A549 (cell line): ENCODE measurements at places on chromosomes 2 and 18.
A peak's percentile ranks its signal among the peaks of the same experiment; 100 is the strongest.

GRCh38 chr2:39620067-39620466 is 45.6 kb upstream of the TMEM178A start:
- no peak for DNase-seq

- DNase-seq: no peak
Measured at GRCh38 chr2:231764760-231765159, 16.3 kb downstream of the PDE6D start.

DNA sequence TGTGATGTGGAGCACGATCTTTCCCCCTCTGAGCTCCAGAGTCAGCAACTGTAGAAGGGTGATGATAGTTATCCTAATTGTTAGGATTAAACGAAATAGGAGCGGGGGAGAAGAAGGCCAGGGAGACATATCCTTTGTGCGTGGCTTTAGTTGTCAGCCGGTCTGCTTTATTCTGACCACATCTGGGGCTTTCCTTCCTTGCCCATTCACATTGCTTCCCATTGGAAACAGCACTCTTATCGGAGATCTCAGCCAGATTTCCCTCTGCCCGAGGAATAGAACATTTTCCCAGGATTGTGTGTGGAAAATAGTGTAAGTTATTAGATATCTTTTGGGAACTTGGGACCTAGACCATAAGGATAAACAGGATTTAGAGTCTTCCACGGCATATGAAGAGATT is 1.5 kb downstream of the RALB start:
- DNase-seq: no peak

DNA sequence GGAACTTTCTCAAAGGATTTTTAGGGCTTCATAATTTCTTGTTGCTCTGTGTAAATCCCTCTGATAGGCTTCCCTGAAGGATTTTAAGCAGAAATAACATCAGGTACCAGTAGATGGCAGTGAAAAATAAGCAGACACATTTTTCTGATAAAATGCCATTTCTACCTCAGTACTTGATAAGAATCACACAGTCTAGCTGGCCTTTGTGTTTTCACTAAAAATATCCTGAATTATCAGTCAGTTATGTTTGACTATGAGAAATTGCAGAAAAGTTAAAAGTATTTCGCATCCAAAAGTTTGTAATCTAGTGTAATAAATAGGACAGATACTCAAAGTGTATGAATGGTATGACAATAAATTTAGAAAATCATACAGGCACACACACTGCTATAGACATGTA is 68.7 kb downstream of the DNAJC10 start:
- no peak for DNase-seq

DNA sequence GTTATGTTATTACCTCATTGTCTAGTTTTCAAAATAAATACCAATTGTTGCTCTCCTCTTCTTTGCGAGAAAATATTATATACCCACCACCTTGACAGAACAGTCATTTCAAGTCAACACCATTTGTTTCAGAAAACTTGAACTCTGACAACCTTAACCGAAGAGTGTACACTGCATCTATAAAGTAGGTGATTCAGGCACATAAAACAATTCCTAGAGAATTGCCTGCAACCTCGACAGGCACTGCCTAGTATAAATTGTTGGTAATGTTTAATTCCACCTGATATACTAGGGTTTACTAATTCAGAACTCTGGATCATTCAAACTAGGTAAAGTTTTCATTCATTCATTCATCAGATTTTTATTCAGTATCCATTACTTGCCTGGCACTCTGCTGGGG is 121.8 kb downstream of the AKAIN1 start:
- DNase-seq: no peak

DNA sequence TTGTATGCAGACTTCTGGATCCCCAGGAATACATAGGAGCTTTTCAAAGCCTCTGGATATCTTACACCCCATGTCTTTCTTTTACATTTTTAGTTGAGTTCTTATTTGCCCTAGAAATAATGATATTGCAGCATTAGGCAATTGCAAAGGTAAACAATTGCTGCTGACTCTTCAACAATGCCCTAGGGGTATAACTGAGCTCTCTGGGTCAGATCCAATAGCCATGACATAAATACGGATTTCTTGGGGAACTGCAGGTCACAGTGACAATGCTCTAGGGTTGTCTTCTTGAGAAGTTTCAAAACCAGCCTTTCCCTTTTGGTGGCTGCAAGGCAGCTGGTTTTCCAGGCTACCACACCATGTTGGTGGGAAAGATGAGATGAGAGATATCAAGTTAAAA is 16.5 kb upstream of the OR6B3 start:
- DNase-seq: no peak

DNA sequence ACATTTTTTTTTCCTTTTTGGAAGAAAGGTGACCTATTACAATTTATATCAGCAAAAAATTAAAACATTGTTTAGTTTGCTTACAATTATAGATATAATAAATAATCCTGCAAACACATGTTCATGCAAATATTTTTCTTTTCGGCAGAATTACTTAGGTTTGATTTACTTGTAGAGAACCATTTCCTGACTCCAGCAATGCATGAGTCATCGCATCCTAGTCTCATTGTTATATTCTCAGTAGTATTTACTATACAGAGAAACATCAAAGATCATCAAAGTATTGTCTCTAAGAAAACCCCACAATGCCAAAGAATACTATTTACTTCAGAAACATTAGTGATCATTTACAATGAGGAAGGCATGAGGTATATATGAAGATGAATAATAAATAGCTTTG is 40.4 kb upstream of the MTIF2 start:
- DNase-seq: no peak

DNA sequence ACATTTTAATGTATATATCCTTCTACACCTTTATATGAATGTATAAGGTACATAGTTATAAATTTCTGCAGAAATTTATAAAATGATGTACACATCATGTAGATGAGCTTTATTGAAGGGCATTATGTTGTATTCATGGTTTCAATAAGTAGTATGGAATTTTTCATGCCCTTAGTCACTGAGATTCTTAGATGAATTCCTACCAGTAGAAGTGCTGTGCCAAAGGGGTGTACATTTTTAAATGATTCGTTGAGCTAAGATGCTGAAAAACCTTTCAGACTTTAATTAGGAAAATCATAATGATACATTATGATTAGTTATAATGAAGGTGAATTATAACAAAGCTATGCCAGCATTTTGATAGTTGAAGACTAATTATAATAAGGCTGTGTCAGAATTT is 115.2 kb downstream of the ZNF236 start:
- DNase-seq: no peak

DNA sequence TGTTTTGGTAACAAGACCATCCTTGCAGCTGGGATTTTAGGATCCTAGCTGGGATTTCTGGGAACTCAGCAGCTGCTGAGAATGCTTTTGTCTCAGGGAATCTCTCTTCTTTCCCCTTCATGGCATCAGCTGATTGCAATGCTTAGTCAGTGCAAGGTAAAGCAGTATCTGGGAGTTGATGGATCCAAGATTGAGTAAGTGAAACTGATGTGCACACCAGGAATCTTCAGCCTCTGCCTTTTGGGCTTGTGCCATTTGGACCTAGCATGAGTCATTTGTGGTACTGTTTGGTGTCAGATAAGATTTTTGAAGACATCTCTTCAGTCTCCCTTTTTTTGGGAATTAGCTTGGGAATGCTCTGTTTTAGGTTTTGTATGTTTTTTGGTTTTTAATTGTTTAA is 363.3 kb upstream of the TFPI start:
- no peak for DNase-seq

- no peak for DNase-seq
Measured at GRCh38 chr2:67489396-67489795, 92.3 kb downstream of the ETAA1 start.

DNA sequence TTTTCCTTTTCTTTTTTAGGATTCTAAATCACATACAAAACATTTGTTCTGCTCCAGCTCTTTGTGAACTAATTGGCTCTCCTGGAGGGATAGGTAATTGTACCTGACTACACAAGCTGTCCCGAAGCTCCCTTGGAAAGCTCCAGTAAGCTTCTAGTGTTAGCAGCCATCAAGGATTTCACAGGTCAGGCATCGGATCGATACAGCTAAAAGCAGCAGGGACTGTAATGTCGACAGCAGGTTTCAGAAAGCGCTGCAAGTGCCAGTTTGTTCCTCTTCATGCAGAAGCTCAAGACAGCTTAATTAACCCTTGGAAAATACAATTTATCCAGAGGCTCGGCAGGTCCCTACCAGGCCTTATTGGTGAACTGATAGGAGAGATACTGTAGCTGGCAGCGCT is 87.2 kb upstream of the VRK2 start:
- DNase-seq: no peak

- no peak for DNase-seq
Measured at GRCh38 chr2:39403311-39403710, 33.8 kb downstream of the MAP4K3 start.

DNA sequence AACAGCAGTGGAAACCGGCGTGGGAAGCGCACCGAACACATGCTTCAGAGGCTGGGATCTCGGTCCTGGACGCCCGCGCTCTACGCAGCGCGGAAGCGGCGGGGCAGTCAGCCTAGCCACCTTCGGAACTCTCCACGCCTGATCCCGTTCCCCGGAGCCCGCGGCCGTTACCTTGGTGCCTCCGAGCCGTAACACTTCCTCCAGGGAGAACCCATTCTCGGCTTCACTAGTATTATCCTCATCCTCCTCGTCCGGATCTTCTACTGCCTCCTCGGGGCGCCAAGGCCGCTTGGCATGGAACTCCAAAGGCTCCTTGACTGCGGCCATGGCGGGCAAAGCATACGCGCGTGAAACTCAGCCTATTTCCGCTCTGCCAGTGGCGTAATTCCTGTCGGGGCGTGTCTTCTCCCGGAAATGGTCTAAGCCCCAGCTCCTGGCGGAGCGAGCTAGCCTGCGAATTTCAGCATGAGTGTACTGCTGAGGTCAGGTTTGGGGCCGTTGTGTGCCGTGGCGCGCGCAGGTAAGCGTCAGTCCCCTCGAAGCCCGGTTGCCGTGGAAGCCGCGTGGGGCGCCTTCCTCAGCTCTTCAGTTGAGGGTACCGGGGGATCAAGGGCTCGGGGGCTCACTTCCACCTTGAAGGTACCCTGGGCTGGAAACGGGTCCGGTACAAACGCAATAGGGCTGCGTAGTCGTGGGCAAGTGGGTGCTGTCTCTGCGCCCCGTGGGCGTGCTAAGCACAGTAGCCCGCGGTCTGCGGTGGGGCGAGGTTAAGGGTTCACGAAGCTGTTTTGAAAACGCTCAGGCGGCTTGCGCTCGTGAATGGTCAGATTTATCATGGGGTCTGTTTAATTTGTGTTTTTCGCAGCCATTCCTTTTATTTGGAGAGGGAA is at the start of the genes CEBPZ and NDUFAF7:
Gene CEBPZ, minus strand, starts transcription at position 356 of the 890 bp plus-strand sequence. Its CDS starts 29 bp downstream, at position 327.
Gene NDUFAF7, plus strand, starts transcription at position 418 of the 890 bp plus-strand sequence. Its CDS starts 48 bp downstream, at position 466.
- DNase-seq: peak; percentile 92

GRCh38 chr2:8259106-8259840 is 422.6 kb upstream of the ID2 start:
- no peak for DNase-seq

DNA sequence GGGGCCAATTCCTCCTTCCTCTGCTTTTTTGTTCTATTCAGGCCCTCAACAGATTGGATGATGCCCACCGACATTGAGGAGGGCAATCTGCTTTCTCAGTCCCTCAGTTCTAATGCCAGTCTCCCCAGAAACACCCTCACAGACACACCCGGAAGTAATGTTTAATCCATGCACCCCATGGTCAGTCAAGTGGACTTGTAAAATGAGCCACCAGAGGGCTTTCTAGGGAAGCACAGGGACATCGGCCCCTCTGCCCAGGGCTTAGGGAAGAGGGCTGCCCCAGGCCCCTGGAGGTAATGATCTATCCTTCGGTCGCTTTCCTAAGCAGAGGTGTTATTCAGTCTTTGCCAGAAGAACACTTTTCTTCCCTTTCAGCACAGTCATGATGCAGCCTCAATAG is 107.4 kb downstream of the PDCL3 start:
- no peak for DNase-seq

DNA sequence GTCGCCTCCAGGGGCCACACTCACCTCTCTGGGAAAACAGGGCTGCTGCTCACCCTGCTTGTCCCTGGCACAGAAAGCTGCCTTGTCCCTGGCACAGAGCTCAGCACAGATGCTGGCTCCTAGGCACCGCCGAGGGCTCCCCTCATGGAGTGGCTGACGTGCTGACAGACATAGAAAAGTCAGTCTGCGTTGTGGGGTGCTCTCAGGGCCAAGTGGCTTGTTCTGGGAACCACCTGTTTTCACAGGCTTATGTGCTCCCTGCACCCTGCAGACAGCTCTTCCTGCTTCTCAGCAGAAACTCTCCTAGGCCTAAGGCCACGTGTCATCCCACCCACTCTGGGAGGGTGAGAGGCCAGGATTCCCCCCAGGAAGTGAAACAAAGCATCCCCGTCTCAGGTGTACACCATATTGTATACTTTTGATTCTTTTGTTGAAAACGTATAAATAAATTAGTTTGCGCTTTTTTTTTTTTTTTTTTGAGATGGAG is 84.7 kb upstream of the TMEM200C start:
- no peak for DNase-seq
